NCI-H446 treated with DMSO at 0.1 percent for 48 hours (cell line): ENCODE measurements at places on chromosomes 4 and X.
A peak's percentile ranks its signal among the peaks of the same experiment; 100 is the strongest.

DNA sequence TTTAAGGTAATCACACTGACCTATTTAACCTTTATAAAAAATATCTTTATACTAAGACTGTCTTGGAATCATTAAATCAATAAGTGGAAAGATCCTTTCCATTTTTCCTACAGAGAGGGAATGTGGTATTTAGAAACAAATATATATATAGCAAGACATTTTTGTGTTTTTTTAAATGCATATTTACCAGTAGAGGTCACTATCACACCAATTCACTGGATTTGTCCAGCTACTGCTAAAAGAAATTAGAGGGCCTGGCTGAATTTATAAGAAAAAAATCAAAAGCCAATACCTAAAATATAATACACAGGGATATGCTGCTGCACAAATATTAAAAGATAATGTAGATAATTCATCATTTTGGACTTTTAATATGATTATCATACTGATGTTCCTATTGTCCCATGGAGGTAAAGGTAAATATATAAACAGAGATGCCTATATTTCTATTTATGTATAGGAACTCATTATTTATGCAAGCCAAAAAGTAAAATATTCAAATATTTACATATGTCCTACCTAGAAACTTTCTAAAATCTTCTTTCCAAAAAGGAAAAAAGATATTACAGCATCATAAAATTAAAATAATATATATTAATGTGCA lies 69.5 kb downstream of the PDE5A start:
- peak; percentile 11 for DNase-seq

- DNase-seq, result no peak
Observed at GRCh38 chr4:29459926-29460325, 1260.2 kb upstream of the PCDH7 start.

DNA sequence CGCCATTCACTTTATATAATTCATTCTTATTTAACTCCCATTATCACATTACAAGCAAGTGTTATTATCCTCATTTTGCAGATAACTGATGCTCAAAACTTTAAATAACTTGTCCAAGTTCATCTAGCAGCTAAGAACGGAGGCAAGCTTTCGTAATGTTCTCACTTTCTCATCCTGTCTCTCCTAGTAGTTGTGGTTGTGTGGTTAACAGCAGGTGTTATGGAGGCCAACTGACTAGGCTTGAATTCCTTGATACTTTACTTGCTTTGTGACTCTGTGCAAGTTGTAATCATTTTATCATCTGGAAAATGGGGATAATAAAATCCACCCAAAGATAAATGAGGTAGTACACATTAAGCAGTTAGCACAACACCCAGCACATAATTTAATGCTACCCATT lies 109.9 kb upstream of the PTPN13 start:
- no peak for DNase-seq

GRCh38 chrX:20171887-20172286 lies 30.2 kb upstream of the EIF1AX start:
- DNase-seq, result no peak

DNA sequence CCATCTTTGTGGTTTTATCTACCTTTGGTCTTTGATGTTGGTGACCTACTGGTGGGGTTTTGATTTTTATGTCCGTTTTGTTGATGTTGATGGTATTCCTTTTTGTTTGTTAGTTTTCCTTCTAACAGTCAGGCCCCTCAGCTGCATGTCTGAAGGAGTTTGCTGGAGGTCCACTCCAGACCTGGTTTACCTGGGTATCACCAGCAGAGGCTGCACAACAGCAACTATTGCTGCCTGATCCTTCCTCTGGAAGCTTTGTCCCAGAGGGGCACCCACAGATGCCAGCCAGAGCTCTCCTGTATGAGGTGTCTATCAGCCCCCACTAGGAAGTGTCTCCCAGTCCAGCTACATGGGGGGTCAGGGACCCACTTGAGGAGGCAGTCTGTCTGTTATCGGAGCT lies 199.3 kb upstream of the WDFY3 start:
- DNase-seq, result no peak

DNA sequence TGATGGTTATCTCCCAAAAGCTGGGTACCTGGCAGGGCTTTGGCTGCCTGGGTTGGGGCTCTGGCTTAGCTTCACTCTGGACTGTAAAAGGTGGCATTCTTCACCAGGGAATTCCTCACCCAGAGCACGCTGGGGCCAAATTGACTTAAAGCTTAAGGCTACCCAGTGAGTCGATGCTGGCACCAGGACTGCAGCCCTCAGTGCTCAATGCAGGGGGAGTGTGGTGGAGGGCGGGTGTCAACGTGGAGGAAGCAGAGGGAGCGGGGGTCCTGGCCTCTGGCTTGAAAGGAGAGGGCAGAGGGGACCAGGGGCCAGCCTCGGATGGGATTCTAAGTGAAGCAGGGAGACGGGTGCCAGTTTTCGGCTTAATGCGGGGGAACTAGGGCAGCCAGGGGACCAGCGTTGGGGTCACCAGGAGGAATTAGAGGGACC lies 446 bp upstream of the FAM50A start:
- no peak for DNase-seq

GRCh38 chr4:151766691-151767090 lies 5.9 kb upstream of the GATB start:
- DNase-seq, result no peak

- no peak for DNase-seq
Observed at GRCh38 chrX:40440866-40441265, 139.9 kb upstream of the ATP6AP2 start.

GRCh38 chr4:154082760-154083535 lies 294.1 kb upstream of the SFRP2 start:
- DNase-seq, result no peak

- no peak for DNase-seq
Observed at GRCh38 chr4:54855191-54855854, 197.6 kb downstream of the KIT start.

DNA sequence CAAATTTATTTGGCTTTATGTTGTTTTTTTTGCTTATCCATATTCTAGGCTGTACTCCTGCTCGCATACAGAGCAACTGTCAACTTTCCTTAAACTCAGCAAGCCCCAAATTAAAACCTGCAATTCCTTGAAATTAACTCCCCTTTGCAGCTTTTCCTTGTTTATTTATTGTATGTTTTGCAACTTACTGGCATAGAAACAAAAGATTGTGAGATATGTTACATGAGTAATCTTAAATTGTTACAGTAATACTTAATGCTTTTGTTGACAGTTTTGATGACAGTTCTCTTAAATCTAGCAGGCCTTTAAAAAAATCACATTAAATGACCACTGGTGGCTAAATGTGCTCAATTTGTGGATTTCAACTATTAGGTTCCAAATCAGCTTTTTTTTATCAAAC lies 4.5 kb downstream of the DDX3X start:
- DNase-seq, result no peak

DNA sequence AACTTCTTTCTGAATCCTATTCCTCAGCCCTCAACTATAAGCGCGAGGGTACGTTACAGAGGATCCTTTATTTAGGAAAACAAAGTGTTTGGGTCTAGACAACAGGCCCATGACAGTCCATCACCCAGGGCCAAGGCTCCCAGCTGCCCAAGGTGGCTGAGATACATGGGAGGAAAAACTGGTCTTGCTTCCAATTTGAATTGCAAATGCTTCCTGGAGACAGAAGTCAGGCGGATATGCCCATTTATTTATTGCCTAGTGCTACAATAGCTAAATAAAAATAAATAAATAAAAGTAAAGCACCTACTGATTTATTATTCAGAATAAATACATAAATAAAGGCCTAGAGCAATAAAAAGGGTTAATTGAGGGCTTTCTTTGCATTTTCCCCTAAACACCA lies 248.7 kb downstream of the DHX15 start:
- no peak for DNase-seq

DNA sequence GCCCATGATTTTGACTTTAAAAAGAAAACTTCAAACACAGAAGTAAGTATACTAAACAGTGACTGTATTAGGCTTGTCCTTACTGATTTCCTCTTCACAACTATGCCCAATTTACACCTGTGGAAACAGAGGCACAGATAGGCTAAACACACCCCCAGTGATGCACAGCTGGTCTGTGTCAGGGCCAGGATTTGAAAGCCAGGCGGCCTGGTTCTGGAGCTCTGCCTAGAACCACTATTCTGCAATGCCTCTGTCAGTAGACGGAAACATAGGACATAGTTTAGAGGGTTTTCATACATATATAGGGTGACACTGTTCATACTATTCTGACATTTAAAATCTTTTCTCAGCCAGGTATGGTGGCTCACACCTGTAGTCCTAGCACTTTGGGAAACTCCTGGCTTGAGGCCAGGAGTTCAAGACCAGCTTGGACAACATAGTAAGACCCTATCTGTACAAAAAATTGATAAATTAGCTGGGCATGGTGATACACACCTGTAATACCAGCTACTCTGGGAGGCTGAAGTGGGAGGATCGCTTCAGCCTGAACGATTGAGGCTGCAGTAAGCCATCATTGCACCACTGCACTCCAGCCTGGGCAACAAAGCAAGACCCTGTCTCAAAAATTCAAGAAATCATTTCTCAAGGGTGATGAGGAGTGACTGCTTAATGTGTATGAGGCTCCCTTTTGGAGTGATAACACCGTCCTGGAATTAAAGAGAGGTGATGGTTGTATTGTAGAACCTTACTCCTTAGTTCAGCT lies 23.0 kb upstream of the CBR4 start:
- no peak for DNase-seq

DNA sequence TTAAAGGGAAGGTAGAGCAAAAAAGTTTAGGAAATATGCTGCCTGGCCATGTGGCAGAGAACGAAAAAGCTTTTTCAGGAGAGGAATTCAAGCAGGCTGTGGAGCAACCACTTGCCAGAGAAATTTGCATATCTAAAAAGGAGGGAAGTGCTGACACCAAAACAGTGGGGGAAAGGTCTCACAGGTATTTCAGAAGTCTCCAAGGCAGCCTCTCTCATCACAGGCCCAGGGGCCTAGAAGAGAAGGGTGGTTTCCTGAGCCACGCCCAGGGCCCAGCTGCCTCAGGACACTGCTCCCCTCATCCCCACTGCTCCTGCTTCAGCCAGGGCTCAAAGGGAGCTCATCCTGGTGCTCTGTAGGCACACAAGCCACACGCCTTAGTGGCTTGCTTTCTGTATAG lies 29.9 kb upstream of the STS start:
- no peak for DNase-seq

GRCh38 chr4:161585011-161585410 lies 578.8 kb downstream of the FSTL5 start:
- DNase-seq, result no peak

DNA sequence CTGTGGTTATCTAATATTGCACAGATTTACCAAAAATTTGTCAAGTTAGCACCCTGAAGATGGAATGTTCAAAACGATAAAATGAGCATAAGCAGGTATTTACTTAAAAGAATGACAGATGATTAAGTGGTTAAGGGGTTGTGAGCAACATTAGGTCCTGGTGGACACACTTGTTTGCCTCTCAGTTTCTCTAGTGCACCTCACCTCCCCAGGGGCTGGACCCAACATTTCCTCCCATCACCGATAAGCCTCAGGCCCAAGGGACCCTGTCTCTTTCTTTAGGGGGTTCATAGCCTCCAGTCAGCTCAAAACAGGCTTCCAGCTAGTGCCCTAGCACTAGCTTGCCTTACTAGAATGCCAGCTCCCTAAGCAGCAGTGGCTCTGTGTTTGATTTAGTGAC lies 88.0 kb downstream of the ATP11C start:
- DNase-seq, result no peak

DNA sequence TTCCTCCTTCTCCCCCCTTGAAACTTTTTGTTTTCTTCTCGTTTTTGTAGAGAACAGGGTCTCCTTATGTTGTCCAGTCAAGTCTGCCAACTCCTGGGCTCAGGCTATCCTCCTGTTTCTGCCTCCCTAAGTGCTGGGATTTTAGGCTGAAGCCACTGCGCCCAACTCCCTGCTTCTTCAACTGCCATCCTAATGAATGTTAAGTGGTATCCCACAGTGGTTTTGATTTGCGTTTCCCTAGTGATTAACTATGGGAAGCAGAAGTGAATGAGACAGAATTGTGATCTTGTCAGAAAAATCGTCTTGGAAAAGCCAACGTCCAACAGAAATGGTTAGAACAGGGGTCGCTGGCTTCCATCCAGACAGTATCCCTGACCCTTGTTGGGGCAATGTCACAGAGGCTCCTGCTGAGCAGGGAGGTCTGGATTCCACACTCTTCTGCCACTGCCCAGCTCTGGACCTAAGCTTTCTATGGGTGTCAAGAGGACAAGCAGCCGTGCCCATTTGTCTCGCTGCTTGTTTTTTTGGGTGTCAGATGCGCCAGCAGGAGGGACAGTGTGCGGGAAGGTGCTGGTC lies 869 bp upstream of the ADD1 start:
- DNase-seq, result no peak

DNA sequence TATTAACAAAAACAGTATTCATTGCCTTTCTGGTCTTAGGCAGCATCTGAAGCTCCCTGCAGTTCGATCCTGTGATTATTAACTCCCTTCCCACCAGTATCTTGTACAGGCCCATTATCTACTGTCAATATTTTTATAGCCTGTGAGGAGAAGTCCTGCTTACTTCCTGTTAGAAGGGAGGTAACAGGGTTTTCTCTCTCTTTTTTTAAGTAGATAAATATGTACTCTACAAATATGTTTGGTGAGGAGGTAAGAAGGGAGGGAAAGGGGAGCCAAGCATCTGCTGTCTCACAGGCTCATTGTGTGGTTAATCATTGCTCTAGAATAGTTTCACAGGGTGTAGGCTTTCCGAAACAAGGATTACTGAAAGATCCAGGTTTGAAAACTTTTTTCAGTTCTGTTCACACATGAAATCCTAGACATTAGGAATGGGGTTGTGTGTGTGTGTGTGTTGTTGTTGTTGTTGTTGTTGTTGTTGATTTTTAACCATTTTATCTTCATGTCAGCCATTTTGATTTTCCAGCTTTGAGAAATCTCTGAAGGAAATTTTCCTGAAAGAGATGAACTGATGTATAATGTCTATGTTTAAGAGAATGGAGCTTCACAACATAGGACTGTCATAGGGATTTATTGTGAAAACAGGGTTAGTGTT lies 14.2 kb downstream of the ATOH1 start:
- no peak for DNase-seq

- DNase-seq, result no peak
Observed at GRCh38 chr4:76523593-76523992, 88.6 kb downstream of the SHROOM3 start.

GRCh38 chr4:100936661-100937375 lies 410.5 kb downstream of the PPP3CA start:
- DNase-seq, result peak; percentile 70

DNA sequence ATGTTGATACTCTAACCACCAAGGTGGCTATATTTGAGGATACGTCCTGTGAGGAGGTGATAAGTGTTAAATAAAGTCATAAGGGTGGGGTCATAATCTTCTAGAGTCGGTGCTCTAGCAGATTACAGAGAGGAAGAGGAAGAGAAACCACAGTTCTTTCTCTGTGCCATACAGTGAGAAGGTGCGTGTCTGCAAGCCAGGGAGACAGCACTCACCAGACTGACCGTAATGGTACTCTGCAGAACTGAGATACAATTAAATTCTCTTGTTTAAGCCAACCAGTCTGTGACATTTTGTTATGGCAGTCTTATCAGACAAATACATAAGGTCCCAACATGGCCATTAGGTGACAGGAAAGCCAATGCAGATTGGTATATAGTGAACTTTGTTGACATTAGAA lies 480.9 kb upstream of the IGFBP7 start:
- no peak for DNase-seq
